ENCODE measurements at places on chromosomes 2 and 18.

- DNase-seq, result no peak
These were observed 143.5 kb downstream of the MBP start for GRCh38 chr18:76988827-76989646.

DNA sequence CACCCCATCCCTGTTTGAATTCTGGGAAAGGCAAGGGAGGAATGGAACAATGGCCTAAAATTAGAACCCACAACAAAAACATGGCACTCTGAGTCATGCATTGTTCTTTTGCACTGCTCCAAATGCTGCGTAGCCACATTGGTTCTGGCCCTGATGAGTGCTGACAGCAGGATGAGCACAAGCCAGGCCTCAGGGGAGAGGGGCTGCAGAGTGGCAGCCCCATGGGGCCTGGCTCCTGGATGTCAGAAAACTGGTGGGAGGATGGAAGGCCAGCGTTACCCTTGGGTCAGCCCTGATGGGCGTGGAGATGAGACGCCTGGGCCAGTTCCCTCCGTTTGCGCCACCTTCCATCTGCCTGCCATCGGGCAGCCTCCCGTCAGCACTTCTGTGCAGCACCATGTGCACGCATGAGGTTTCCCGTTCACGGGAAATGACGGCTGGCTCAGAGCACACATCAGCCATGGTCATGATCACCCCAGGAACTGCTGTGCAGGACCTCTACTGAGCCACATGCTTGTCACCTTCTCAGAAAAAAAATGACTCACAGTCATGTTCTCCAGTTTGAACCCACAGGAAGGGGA, 65.6 kb downstream of the CYP26B1 start:
- no peak for DNase-seq

GRCh38 chr2:9908639-9909038, 42.9 kb upstream of the GRHL1 start:
- DNase-seq, result no peak

DNA sequence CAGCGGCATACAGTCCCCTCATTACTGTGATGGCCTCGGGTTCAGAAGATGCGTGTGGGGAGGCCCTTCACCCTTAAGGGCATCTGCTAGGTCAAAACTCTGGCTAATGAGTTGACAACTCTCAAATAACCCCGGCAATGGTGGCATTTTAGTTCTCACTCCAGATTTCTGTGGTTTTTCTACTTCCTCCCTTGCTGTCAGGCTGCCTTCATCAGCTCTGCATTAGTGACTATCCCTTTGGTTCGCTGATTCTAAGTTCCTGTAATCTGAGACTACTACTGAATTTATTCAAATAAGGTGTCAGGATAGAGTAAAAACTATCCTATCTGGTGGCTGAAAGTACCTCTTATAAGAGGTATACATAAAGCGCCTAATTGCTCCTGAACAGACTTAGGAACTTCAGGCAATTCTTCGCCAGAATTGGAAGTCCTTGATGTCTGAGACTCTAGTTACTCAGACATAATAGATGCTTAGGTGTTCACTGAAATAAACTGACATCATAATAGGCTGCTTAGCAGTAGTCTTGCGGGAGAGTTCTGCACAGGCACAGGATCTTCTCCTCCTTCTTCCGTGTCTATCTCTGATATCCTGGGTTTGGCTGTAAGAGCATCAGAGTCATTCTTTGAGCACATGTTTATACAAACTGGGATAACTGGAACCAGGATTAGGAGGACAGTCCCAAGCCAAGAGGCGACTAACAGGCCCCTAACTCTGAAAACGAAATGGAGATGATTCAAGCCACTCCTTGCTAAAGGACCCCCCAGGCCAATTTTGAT, 194.5 kb downstream of the DNER start:
- DNase-seq, result no peak

GRCh38 chr2:74429487-74430451, 8.2 kb downstream of the WDR54 start:
- DNase-seq, result no peak

DNA sequence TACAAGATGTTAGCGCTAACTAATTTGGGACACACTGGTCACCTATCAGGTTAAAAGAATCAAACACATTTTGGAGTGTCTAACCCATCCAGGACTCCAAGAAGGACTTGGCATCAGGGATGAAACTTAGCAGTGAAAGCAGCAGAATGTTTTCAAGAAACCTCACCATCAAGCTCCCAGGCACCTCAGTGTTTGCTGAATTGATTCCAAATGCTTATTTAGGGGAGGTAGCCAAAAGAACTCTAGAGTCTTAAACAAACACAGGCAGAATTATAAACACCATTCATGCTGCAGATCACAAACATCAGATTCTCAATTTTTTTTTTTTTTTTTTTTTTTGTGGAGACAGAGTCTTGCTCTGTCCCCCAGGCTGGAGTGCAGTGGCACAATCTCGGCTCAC, 122.8 kb upstream of the UXS1 start:
- DNase-seq, result no peak

- DNase-seq, result no peak
These were observed 3.8 kb downstream of the KCNJ13 start for GRCh38 chr2:232772531-232772930.

DNA sequence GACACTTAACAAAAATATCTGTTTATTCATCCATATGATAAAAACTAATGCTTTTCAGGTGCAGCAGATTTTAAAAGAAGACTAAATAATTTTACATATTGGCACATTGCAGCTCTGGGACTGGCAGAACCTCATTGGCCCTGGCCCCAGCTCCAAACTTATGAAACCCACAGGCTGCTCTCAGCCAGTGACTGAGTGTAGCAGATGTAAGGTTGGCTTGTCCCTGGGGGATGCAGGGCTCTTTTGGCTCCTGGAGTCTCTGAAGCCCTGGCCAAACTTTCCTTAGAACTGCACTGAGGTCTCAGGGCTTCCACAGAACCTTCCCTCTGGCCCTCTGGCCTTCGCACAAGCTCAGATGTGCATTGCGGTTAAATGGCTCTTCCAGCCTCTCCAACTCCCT, 725.0 kb upstream of the SOX11 start:
- DNase-seq, result no peak

DNA sequence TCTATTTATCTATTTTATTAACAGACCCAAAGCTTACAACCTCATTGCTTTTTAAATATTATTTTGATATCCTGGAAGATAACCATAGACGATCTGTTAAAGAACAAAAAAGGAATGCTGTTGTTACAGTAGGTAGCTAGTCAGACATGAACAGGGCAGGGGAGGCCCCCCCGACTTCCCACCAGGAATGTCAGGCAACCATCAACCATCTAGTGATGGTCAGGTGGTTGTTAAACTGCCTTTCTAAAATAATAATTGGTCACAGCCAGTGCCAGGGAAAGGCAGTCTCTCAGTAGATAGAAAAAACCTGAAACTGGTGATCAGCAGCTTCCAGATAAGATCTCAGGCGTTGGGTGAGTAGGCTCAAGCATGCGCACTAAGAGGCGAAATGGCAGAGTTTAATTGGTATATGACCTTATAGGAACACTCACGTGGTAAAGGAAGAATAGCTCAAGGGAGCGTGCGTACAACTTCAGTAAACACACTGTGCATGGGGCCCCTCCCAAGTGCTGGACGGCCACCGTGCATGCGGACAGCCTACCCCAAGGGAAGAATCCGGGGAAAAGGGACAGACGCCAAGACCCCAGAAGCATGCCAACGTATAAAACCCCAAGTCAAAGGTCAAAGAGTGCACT, 32.5 kb upstream of the CCL20 start:
- DNase-seq, result peak; percentile 7
